Activated CD4-positive, alpha-beta T cell treated with anti-CD3 and anti-CD28 coated beads, Interleukin-2, amount 50 U/mL, for 1 hour (primary cell): ENCODE measurements at places on chromosomes 11 and 22.

GRCh38 chr11:115652094-115652493, 147.9 kb upstream of the CADM1 start:
- DNase-seq, result no peak

DNA sequence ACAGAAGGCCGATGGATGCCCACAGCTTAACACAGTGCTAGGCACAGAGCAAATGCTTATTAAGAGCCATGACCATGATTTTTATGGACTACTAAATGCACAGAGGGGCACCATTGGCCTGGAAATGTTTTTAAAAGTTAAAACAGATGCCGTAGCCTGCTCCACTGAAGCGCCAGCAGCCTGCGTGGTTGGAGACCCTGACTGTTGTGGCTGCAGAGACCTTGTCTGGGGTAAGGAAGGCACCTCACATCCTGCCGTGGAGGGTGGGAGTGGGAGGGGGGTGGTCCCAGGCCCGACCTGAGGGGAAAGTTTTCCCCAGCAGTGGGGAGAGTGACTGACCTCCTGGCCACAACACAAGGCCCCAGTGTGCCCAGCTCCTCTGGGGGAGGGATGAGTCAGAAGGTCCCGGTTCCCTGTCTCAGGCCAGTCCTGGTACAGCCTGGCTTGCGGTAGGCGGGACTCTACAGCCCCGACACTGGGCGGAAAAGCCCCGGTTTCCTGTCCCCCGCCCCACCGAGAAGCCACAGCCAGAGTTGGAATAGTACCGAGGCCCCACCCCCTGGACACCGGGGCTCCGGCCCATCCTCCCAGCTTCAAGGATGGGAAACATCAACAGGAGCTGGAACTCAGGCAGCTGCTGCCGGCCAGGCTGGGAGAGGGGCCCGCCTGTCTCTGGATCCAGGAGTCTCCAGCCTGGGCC, 7.0 kb downstream of the CHST1 start:
- no peak for DNase-seq

- no peak for DNase-seq
Observed at GRCh38 chr11:128714881-128715280, 21.0 kb downstream of the FLI1 start.

DNA sequence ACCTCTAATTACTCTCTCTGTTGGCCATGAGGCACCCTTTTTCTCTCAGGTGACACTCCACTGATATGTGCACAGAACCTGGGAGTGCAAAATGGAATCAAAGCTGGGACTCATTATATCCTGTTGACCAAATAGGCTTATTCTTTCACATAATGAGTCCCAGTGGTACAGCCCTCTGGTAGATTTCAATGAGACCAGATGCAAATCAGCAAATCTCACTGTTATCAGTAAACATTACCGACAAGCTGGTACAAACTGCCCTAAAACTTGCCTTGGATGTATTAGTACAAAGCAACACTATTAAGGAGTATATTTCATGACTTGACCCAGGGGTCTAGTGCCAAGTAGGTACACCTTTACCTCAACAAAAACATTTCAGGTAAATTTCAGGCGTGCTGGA, 128.3 kb downstream of the DDX10 start:
- DNase-seq, result no peak

- no peak for DNase-seq
Observed at GRCh38 chr11:37597776-37598175, 999.7 kb upstream of the RAG2 start.

DNA sequence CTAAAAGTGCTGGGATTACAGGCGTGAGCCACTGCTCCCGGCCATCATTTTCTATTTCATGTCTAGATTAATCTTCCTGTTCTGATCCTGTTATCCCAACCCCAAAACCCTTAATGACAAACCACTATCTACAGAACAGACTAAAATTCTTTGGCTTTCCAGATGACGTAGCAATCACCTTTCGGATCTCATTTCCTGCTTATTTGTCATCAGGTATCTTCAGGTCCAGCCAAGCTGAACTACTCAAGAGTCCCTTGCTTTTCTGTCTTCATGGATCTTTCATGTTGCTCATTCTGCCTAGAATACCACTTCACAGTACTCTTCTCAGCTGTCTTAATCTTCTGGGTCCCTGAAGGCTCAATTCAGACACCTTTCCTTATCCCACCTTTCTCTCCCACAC, 27.4 kb upstream of the IPO7 start:
- no peak for DNase-seq
